ENCODE measurements at places on chromosomes 11 and 22.

- no peak for DNase-seq
Measured at GRCh38 chr22:22369964-22370270, 125.3 kb downstream of the VPREB1 start.

DNA sequence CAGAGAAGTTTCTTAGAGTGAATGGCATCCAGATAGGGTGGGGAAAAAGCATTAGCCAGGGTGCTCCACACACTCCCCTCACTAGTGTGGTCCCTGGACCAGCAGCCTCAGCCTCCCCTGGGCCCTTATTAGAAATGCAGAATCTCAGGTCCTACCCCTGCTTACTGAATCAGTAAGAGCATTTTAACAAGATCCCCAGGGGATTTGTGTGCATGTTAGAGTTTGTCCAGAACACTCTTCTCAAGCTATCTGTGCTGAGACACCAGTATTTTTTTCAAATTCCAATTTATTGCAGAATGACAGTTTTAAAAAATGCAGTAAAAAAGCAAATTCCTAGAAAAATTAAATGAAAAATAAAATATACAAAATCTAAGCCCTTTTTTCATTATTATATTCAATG is 123.1 kb downstream of the MIAT start:
- no peak for DNase-seq

GRCh38 chr11:118306556-118306955 is 2.0 kb downstream of the CD3E start:
- DNase-seq = no peak

DNA sequence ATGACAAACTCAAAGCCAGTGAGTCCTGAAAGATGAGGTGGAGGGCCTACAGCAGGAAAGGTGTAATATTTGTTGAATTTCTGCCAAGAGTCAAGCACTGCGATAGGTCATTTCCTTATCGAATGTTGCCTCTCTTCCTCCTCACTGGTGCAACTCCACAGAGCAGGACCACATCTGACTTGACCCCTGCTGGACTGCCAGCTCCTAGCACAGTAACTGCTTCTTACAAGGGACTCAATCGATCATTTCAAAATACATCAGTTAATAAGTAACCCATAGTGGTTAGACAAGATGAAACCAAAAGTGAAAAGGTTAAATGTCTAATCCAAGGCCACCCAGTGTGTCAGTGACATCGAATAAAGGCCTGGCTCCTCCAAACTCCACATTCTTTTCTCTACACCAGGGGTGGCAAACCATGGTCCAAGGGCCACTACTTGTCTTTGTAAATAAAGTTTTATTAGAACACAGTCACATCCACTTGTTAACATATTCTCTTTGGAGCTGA is 98.5 kb upstream of the CSNK2A3 start:
- no peak for DNase-seq

DNA sequence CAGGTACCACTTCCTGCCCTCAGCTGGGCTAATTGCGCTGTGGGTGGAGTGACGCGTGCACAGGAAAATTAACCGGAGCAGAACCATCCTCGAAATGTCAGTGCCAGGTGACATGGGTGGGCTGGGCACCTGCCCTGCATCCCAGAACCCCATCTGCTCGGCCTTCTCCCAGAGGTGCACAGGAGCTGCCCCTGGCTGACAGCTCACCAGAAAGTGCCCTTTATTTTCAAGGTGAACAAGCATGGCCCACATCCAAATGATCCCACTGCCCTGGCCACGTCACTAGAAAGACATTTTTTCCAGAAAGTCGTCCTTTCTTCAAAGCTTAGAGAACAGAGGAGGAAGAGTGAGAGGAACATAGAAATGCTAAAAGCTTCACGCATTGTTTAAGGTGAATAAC is 4.1 kb upstream of the ELFN2 start:
- no peak for DNase-seq

- no peak for DNase-seq
Measured at GRCh38 chr11:93935826-93936225, 85.3 kb upstream of the HEPHL1 start.

DNA sequence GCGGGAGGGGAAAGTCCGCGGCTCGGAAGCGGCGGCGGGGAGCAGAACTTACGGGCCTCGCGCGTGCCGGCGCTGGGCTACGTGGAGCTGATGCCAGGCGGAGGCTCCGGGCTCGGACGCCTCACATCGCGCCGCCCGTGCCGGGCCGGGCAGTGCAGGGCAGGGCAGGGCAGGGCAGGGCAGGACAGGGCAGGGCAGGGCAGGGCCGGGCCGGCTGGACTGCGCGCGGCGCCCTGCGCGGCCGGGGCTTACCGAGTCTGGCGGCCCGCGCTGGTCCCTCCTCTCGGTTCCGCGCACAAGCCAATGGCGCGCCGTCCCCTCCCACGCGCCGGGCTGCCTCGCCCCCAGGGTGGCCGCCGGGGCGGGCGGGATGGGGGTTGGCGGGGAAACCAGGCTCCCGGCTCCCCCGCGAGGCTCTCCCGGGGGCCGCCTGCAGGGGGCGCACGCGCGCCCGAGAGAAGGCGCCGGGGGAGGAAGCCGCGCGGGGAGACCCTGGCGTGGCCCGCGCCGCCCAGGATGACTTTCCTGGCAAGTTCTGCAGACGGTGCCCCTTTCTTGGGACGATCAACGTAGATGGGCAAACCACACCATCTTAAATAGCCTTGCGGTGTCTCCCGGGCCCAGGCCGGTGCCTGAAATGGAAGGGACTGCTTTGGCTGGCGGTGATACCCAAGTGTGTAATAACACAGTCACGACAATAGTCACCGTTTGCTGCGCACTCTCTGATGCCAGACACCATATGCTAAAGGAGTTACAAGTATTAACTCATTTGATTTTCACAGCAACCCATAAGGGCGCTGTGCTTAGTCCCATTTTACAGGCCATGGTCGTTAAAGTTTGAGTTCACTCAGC is at the start of gene TP53I11:
TP53I11 (minus strand) TSS at position 259 of the 852 bp plus-strand sequence. CDS start 12,548 bp downstream, outside the sequence.
- DNase-seq = peak; percentile 37

DNA sequence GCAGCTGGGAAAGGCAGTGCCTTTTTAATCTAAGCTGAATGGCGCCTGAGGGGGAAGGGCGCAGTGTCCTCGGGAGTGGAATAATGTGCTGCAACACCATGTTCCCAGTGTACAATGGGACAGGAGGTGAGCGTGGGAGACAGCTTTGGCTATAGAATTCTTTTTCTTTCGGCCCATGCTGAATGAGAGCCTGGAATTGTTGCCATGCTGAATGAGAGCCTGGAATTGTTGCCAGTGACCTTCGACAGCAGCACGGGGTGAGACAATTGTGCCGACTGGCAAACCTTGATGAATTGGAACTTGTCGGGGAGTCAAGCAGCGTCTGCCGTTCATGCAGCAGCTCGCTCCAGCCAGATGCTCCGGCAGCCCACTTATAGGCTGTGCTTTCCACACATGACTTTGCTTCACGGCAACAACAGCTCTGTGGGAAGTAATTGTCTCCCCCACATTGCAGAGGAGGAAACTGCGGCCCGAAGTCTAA is 141.4 kb upstream of the E2F8 start:
- DNase-seq = no peak

- DNase-seq = no peak
Measured at GRCh38 chr11:8330404-8330803, 66.7 kb upstream of the LMO1 start.

DNA sequence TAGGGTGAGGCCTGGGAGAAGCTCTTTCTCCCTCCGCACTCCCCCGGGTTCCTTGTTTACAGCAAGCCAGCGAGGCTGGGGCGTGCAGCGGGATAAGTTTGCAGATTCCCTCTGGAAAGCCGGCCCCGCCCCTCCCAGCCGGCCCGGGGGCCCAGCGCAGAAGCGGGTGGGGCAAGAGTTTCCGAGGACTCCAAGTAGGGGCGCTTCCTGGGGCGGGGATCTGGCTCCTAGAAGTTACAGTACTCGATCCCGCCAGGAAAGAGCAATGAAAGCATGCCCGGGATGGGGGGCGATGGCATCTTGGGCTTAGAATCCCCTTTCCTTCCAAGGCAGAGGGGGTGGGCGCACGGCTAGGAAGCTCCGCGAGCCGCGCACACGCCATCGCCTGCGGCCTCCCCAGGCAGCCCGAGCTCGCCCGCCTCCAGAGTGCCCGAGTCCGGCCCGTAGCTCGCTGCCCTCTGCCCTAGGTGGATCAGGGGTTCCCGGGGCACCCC is 385 bp downstream of the TST start:
- no peak for DNase-seq

DNA sequence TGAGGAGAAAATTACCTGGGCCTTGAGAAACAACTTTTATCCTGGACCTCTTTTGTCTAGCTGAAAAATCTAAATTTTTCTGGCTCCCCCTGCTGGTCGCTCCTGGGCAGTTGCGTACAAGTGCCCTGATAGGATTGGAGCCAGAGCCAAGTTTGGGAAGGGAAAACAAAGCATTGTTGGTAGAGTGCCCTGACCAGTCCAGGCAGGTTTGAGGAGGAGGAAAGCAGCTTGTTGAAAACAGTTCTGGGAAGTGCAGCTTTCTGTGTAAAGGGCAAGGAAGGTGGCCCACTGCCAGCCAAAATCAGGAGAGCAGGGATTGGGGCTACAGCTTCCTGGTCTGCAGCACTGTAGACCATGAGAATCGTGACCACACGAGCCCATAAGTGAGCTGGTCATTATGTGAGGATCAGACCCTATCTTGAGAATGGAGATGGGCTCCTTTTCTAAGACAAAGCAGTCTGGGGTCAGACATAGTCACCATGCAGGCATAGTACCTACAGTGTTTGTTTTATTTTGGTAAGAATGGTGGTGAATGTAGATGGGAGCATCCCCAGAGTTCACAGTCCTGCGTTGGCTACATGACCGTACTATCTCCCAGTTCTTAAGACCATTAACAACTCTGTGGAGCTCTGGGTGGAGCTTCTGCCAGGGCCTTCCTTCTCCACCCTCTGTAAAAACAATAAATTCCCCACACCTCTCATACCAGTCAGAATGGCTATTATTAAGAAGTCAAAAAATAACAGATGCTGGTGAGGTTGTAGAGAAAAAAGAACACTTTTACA is 21.3 kb upstream of the PIK3IP1 start:
- DNase-seq = peak; percentile 43

- DNase-seq = no peak
Measured at GRCh38 chr11:17799147-17799546, 64.6 kb downstream of the KCNC1 start.

DNA sequence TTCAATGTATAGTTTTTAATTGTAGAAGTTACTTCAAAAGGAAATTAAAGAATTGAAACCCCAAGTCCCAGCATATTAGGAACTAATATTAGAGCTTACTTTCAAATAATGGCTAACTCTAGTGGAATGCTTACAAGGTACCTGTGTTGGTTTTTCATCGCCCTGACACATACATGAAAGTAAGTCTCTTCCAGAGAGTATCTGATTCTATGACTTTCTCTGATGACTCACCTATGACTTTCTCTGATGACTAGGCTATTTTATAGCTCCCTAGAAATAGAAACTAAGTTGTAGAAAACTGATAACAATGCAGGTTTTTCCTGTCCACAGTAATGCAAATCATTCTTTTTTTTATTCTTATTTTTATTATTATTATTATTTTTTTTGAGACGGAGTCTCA is 33.6 kb upstream of the MMP7 start:
- DNase-seq = peak; percentile 68

DNA sequence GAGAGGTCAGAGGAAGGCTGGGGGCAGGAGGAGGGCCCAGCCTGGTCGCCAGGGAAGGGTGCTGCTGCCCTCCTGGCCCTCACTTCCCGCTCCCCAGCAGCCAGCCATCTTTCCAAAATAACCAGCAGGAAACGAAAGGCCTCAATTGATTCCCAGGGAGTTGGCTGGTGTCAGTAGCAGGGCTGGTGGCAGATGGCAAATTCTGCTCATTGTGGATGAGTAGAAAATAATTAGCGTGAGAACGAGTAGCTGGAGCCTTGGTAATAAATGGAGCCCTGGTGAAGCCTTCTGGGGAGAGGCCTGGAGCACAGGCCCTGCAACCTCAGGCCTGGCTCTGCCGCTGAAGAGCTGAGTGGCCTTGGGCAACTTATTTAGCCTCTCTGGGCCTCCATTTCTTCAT is 31.3 kb downstream of the DAGLA start:
- DNase-seq = no peak

- no peak for DNase-seq
Measured at GRCh38 chr22:37462983-37463382, 23.2 kb downstream of the MFNG start.

GRCh38 chr22:41832553-41833368 is at the start of gene SREBF2:
SREBF2 (plus strand) TSS chr22:41833105; CDS start chr22:41833271, 166 bp downstream.
- peak; percentile 99 for DNase-seq
